ENCODE measurements at places on chromosomes 12 and 14. TPM values are rescaled to one million over a fixed set of nuclear protein-coding genes. Genes with fewer than 3 reads are reported as not detected.

- no peak for DNase-seq
Observed at GRCh38 chr12:38516418-38516817, 199.8 kb downstream of the ALG10B start.

The SLC5A8 gene
- not detected for total RNA-seq

The RPL10L gene
- total RNA-seq = not detected

DNA sequence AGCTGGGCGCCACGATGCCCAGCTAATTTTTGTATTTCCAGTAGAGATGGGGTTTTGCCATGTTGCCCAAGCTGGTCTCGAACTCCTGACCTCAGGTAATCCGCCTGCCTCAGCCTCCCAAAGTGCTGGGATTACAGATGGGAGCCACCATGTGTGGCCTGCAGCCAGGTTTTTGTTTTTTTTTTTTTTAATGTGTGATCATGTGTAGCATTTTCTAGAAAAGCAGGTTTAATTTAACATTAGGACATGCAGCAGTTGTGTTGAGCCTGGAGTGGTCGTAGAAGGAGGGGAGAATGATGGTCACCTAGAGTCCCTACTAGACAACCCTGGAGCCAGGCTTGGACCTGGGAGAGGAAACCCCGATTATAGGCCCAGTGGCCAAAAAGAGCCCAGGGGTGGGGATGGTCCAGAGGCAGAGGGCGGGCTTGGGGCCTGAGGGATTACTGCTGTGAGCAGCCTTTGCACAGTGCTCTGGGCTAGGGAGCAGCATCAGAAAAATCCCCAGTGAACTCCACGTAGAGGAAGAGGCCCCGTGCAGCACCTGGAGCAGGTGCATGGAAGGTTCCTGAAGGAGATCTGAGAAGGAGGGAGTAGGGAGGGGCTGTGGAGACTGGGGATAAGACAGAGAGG lies 13.6 kb downstream of the DLK1 start:
- no peak for DNase-seq

The INSM2 gene
- total RNA-seq = 0.10 TPM

DNA sequence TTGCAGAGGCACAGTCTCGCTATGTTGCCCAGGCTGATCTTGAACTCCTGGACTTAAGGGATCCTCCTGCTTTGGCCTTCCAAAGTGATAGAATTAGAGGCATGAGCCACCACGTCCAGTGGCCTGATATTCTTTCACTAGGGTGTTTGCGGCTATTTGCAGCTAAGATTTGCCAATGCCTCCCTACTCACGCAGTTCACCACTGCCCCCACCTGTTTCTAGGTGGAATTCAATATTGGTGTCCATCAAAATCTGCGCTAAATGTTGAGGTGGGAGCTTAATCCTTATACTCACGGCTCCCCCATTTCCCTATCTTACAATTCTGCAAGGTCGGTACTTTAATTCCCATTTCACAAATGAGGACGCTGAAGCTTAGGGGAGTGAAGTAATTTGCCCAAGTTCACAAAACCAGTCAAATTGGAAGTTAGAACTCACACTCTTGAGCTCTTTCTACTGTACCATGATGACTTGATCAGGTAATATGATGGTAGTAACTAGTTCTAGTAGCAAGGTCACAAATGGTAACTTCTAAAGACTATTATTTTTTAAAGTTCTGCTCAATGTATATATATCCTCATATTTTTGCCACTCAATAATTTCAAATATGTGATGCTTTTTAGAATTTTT lies 22.1 kb upstream of the LRRC9 start:
- peak; percentile 73 for DNase-seq

- DNase-seq = no peak
Observed at GRCh38 chr12:82414926-82415325, 56.6 kb downstream of the METTL25 start.

- DNase-seq = peak; percentile 86
Observed at GRCh38 chr14:99271951-99272631, at the start of gene BCL11B. Gene BCL11B (minus strand): TSS chr14:99272197. CDS start chr14:99271218, 979 bp downstream.
